ENCODE measurements at places on chromosomes 2 and 18.

- no peak for DNase-seq
Measured at GRCh38 chr2:226048611-226049010, 649.1 kb downstream of the NYAP2 start.

DNA sequence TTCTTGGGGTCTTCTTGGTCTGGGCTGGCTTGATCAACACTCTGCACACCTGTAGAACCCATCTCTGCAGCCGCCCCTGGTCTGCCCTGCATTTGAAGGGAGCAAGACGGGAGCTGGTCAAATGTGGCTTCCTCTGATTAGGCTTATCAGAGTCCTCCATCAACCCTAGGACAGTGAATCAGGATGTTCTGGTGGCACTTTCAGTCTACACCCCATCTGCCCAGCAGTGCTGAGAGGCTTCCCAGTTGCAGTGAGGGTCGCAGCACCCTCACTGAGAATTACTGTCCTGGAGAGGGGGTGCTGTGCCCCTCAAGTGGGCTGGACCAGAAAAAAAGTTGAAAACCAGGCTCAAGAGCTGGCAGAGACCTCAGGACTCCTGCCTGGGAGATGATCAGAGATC lies 152.9 kb downstream of the DYSF start:
- no peak for DNase-seq

DNA sequence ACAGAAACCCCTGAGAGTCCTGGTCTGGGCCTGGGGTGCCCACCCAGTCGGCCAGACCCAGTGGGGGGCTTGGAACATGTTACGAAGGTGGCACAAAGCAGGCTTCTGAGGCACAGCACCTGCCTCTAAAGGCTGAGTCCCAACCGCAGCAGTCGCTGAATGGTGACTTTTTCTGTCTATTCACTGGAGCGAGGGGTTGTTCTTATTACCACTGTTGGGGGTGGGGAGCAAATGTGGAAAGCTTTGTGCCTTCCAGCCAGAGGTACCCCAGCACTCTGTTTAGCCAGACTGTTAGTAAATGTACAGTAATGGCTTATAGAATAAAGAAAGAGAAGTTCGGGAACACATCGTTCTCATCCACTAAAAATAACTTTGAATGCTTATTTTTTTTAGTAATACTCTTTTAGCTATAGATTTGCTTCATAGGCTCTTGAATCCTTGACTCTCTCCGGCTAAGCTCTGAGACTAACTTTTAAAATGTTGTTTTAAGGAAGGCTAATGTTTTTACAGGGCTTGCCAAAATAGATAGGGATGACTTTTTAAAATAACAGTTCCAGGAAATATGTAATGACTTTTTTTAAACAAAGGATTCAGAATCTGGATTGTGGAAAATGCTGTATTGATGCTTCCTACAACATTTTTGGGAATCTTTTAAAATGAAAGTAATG lies 23.4 kb upstream of the PTPN2 start:
- DNase-seq, result no peak

DNA sequence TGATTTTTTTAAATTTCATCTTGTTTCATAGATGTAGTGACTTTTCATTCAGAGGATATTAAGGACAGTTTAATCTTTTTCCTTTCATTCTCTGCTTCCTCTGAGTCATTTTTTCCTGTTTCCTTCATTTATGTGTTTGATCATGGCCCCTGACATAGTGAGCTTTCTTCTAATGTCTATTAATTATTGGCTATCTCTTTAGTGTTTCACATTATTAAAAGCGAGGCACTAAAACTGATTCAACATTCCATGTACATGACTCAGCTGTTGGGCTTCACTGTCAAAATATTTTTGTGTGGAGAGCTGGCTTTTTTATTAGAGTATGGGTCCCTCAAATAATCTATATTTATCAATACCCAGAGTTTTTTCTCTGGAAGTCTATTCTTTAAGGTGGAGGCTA lies 125.8 kb downstream of the THSD7B start:
- DNase-seq, result no peak

Data from GOT3 (cell line).